ENCODE measurements at places on chromosomes 4 and X.
A peak's percentile ranks its signal among the peaks of the same experiment; 100 is the strongest.

DNA sequence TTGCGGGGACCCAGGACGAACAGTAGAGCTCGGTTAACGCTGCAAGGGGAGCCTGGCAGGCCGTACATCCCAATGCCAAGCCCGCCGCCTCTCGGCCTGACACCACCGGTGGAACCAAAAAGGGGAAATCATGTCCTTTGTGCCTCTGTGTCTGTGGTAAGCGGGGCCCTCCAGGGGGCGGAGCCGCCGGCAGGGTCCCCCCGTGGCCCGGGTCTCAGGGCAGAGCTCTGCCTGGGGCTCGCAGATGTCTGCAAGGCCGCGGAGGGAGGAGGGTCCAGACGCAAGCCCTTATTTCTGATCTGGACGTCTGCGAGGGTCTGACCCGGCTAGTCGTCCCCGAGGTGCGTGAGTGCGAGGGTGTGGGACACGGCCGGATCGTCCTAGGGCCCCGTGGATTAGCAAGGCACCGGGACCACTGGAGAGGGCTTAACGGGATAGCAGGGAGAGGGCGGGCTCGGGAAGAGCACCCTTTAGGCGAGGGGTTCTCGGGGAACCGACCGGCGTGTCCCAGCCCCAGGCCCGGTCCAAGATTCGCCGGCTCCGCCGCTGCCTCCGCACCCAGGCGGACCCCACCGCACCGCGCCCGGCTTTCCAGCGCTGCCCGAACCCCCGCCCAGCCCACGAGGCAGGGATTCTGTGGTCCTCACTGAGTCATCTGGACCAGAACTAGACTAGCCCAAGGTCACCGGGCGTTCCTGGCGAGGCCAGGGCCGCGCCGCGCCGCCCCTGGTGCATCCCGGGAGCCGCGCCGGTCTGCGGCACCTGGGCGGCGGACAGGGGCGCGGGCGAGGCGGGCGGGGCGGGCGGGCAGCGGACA, 863 bp upstream of the FAM193A start:
- peak; percentile 76 for DNase-seq

DNA sequence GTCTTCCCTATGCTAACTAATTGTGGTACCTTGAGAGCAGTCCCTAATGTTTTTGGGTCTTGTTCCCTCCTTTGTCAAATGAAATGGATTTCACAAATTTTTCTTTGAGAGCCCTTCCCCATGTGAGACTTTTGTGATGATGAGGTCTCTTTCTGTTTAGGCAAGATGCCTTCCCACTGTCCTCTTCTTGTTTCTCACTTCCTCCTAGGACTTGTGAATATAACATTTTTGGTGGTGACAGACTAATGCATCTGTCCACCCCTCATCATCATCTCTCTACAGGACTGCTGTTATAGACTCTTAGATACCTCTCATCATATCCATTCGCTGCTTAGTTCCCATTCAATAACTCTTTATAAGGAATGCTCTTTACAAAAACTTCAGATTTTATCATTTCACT, 8.7 kb upstream of the ANK2 start:
- no peak for DNase-seq

- no peak for DNase-seq
Observed at GRCh38 chr4:105755375-105755774, 46.8 kb downstream of the GSTCD start.

GRCh38 chr4:146121757-146122156, 53.8 kb upstream of the LSM6 start:
- no peak for DNase-seq

DNA sequence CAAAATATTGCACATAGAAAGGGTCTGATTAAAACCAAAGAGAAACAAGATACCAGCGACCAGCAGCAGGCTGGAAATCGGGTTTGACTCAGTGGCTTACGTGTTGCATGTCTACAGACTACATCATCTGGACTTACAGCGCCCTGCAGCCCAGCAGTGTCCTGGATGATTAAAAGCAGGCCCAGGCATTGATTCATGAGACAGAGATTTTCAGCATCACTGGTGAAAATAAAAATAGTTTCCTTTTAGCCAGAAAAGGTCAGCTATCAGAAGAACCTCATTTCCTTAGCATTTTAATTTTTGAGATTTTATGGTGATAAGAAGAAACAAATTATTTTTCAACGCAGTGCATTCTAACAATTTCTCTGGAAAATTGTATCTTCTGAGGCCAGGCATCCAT, 190.6 kb downstream of the PTTG2 start:
- DNase-seq = no peak

GRCh38 chr4:76702440-76703122, 195.4 kb downstream of the SOWAHB start:
- DNase-seq = no peak

GRCh38 chr4:66034262-66034661, 364.0 kb upstream of the EPHA5 start:
- DNase-seq = no peak

- no peak for DNase-seq
Observed at GRCh38 chr4:6916069-6916586, 6.5 kb downstream of the TBC1D14 start.

GRCh38 chrX:115030625-115031024, 13.2 kb upstream of the IL13RA2 start:
- DNase-seq = no peak

DNA sequence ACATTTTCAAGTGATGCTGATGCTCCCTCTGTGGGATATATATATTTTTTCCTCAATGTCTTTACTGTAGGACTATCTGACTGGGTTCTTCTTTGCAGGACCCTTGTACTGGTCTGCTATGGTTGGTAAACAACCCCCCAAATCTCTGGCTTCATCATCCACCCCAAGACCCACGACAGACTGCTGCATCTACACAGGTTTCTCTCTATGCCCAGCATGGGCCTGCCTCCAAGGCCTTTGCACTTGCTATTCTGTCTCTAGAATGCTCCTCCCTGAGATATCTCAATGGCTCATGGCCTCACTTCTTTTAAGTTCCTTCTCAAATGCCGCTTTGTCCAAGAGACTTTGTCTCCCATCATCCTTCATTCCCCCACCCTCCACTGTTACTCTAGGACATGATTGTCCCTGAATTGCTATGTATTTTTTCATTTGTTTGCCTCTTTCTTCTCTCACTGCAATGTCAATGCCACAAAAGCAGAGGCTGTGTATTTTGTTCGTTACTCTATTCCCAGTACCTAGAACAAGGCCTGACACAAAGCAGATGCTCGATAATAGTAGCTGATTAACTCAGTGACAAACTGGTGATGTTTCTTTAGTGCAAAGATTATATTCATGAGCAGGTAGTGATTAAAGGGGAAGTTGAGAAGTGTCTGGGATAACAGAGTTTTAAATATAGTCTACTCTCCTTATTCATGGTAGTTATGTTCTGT, 6.6 kb downstream of the EVC start:
- no peak for DNase-seq

GRCh38 chr4:142473960-142474338, 372.2 kb downstream of the INPP4B start:
- no peak for DNase-seq

- DNase-seq = no peak
Observed at GRCh38 chrX:12278151-12278550, 139.9 kb downstream of the FRMPD4 start.

DNA sequence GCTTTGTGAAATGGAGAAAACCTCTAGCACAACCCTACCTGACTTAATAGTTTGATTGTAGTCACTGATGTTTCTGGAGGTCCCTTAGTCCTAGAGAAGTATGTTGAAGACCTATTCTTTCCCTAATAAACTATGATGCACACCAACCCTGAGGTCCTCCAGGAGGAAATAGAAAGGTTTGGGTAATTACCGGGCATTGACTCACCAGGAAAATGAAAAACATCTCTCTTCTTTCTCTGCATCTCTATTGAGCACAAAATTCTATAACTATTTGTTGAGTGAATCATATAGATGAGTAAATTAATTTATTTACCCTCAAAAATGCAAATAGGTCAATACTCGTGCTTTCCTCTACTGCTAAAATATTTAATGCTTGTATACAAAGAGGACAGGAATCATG, 582.4 kb upstream of the FAM241A start:
- DNase-seq = no peak

- DNase-seq = no peak
Observed at GRCh38 chrX:45755703-45756102, 555.0 kb upstream of the DIPK2B start.

GRCh38 chr4:122313006-122313646, 65.7 kb upstream of the ADAD1 start:
- no peak for DNase-seq

GRCh38 chr4:6050551-6050950, 32.3 kb upstream of the C4orf50 start:
- no peak for DNase-seq

- DNase-seq = no peak
Observed at GRCh38 chr4:146224326-146224966, 10.1 kb downstream of the REELD1 start.

DNA sequence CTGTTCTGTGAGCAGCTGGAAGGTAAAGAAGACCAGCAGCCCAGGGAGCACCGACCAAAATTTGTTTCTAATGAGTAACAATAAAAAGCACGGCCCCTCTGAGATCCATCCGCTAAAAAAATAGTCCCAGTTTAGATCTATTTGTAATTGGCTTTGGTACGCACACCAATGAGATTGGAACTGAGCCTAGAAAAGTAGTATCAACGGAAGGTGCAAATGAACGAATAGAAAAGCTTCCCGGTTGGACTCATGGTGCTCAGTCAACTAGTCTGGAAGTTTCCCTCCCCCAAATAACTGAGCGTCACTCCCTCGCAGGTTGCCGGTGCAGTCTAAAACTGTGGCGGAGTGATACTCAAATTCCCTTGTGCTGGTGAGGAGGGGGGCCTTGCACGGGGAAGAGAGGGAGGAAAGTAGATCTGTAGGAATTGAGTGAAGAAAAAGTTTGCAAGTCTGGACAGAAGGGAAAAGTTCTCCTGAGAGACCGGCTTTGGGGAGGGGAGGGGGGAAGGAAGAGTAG, at the start of gene COL4A5:
Gene COL4A5, plus strand, starts transcription at position 413 of the 517 bp plus-strand sequence. CDS start 288 bp downstream, outside the sequence.
- peak; percentile 63 for DNase-seq

GRCh38 chrX:133999031-133999705, 13.8 kb upstream of the GPC3 start:
- DNase-seq = no peak

GRCh38 chrX:69387567-69388487, 116.3 kb upstream of the NALF2 start:
- no peak for DNase-seq

DNA sequence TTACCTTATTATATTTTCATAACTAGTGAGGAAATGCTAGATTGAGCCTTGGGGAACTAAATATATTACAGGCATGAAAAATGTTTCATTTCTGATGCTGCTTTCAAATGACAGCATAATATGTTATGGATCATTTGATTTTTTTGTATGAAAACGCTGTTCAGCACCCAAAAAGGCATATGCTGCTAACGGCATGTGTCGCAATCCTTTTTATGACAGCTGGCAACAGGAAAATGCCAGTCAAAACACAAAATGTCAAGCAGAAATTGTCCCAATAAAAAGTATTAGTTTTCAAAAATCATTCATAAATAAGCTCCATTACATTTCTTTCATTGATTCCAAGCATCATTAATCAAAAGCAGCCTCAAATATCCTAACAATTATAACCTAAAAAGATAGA, 1244.5 kb downstream of the PCDH7 start:
- DNase-seq = no peak

DNA sequence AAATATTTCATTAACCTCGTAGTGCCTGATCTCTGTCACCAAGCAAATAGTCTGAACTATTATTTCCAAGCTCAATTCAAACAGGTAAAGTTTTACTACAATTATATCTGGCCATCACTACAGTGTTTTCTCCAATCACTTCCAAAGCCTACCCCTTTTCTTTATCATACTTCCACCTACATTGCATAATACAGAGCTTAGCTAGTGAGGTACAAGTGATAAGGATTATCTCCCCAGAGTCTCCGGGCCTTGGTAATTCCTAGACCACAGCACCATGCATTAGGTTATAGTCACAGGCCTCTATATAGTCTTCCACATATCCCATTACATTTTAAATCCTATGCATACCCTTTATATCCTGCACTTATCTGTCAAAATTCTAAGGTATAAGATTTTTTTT, 154.2 kb downstream of the SNCA start:
- DNase-seq = no peak

- no peak for DNase-seq
Observed at GRCh38 chrX:112841820-112842157, 1.2 kb upstream of the AMOT start.

GRCh38 chr4:65667506-65668041, 2.7 kb downstream of the EPHA5 start:
- no peak for DNase-seq

DNA sequence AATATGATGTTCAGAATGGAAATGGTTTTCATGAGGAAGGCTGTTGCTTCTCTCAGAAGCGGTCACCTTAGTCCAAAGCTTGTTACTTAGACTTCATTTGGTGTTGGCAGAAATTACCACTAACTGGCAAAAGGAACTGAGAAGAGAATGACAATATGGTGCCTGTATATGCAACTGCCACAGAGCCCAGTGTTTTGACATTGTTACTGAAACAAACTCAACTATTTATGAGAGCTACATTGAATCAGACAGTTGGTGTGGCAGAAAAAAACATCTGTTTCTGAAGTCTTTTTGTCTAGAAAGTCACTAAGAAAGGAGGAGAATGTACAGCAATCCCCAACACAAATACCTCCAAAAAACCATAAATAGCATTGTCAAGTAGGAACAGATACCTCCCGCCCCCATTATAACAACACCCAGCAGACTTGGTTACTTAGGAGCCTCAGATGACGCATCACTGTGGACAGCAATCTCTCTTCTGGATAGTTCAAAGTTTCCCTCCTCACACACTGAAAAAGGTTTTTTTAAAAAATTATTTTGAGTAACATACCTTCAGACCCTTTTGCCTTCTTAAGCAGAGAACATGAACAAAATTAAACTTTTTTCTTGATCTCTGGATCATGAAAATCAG, 92.2 kb downstream of the MAML3 start:
- no peak for DNase-seq

GRCh38 chr4:37595875-37596680, 90.1 kb downstream of the RELL1 start:
- no peak for DNase-seq

- DNase-seq = no peak
Observed at GRCh38 chr4:35942092-35942491, 302.2 kb downstream of the ARAP2 start.

DNA sequence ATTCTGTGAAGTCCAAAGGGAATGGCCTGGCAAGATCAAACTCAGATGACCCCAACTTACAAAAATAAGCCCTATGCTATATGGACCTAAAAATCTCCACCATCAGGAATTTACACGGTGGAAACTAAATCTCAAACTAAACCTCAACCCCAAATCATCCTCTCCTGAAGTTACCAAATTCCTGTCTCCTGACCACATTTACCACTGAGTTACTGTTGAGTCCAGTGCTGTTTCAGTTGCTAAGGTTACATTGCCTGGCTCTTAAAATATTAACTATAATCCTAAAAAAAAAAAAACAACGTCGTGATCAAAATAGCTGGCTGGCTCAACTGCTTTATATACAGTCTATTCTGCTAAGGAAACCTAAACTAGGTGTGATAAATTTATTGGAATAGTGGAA, 315.2 kb upstream of the SLIT2 start:
- no peak for DNase-seq

DNA sequence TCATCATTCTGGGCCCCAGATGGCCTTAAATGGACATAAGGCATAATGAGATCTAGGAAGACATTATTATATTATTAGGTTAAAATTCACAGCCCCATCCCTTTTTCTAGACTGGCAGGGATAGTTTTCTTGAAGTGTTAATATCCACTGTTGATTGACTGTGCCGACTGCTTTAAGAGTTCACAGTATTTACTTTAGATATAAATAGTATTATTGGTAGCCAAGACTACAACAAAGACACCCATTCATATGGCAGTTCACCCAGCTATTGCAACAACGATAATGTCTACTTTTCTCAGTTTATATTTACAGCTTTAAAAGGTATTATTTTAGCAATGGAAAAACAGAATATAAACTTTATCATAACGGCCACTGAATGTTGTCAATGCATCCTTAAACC, 922.2 kb upstream of the POU3F4 start:
- no peak for DNase-seq

Data from ascending aorta (tissue), 2 donors.